ENCODE measurements at places on chromosomes 13 and 19. TPM values are rescaled to one million over a fixed set of nuclear protein-coding genes. Genes with fewer than 3 reads are reported as not detected.

Gene LHFPL6
- total RNA-seq, result 14.1 TPM

Gene PEAK3
- total RNA-seq, result not detected

Gene CD22
- 4.4 TPM for total RNA-seq

Gene SLC25A41
- not detected for total RNA-seq

DNA sequence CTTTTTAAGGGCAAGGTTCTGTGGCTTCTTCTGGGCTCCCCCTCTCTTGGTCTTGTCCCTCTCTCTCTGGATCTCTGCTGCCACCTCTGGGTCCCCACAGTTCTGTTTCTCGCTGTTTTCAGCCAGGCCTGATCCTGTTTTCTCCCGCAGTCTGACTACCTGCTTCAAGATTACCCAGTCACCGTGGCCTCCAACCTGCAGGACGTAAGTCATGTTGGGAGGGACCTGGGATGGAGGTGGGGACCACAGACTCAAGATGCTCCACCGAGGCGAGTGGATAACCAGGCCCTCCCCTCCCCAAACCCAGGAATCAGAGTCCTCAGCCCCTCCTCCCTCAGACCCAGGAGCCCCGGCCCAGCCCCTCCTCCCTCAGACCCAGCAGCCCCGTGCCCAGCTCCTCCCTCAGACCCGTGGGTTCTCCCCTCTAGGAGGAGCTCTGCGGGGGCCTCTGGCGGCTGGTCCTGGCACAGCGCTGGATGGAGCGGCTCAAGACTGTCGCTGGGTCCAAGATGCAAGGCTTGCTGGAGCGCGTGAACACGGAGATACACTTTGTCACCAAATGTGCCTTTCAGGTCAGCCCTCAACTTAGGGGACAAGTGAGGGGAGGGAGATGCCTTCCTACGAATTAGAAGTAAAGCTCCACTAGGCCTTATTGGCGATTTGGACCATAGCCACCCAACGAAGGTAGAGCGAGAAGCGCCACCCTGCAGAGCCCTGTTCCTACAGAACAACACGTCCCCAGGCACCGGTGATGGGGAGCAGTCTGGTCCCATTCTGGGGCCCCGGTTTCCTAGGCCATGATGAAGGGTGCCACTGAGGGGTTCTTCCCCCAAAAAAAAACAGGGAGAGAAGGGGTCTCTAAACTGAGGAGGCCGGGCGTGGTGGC, 2.2 kb downstream of the FLT3LG start:
- peak; percentile 77 for DNase-seq

DNA sequence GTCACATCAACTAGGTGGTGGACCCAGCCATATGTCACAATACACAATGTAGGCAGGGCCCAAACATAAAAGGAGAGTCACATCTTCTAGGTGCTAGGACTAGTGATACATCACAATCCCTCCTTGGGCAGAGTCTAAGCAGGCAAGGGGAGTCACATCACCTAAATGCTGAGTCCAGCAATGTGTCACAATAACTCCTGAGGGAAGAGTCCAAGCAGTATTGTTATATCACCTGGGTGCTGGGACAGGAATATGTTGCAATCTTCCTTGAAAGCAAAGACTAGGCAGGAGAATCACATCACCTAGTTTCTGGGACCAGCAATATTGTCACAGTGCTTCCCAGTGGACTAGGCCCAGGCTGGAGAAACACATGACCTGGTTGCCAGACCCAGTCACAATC, 29.4 kb upstream of the ZNF729 start:
- no peak for DNase-seq

DNA sequence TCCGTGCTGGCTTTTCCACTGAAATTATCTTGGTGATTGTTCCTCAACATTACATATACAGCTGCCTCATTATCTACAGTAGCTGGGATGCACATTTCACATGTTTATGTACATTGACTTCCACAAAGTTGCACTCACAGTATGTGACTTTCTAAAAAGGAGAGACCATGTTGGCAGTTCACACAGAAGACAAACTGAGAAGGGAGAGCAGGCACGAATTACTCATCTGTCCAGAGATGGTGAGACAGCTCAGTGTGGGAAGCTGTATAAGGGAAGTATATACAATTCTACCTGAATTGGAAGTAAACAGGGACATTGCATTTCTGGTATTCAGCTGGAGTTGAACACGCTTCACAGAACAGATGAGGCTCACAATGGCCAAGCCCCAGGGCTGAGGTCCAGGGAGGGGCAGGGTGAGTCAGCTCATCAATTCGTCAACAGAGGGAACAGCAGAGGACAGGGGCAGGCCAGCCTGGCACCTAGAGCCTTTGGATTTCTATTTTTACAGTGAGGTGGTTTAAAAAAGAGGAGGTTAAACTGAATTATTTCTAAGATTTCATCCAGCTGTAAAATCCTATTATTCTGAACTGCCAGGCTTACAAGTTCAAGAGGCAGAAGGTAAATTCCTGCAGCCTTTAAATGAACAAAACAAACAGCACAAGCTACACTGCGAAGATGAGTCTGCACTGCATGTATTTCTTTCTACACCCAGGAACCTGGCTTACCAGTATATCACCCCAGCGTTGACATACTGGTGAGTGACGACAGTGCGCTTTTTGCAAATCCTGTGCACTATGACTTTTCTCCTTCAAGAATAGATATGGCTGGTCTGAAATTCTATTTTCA, 9.8 kb downstream of the PARP4 start:
- DNase-seq, result no peak

GRCh38 chr19:17076543-17076991, 990 bp downstream of the MYO9B start:
- no peak for DNase-seq

GRCh38 chr19:49201042-49201441, 43.5 kb downstream of the TRPM4 start:
- DNase-seq, result no peak

- no peak for DNase-seq
These were observed 1.2 kb downstream of the ZNF8 start for GRCh38 chr19:58279925-58280316.

- DNase-seq, result no peak
These were observed 25.9 kb upstream of the OR10H2 start for GRCh38 chr19:15701757-15702533.

DNA sequence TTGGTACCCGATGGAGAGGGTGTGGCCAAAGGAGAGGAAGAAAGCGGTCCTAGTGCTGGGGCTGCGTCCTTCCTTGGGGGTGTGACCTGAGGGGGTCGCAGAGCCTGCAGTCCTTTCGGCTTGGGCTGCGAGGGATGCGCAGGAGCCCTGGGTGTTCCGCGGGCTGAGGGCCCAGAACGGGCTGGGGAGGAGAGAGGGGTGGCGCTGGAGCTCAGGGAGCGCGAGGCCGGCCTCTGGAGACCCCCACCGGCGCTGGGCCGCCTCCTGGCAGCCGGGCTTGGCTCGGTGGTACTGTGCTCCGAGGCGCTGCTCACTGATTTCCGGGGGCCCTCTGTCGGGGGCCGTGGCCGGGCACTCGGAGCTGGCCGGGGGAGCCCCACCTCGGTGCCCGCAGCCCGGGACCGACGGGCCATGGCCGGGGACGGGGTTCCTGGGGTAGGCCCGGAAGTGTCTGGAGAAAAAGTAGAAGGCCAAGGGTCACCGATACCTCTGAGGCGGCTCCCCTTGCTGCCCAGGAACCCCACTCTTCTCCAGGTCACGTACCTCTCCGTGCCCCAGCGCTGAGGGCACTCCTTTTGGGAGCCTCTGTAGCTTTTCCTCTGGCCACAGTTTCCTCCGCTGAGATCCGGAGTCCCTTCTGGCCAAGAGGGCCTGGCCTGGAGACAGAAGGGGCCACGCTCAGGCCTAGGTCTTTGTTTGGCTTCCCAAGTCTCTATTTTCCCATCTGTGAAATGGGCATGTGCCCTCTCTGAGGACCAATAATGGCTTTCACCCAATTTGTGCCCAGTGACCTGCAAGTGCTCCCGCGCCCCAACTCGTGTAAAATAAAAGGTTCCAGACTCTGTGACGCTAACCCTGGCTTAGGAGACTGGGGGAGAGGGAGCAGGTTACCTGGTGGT, 1.6 kb downstream of the PRR36 start:
- DNase-seq, result no peak

DNA sequence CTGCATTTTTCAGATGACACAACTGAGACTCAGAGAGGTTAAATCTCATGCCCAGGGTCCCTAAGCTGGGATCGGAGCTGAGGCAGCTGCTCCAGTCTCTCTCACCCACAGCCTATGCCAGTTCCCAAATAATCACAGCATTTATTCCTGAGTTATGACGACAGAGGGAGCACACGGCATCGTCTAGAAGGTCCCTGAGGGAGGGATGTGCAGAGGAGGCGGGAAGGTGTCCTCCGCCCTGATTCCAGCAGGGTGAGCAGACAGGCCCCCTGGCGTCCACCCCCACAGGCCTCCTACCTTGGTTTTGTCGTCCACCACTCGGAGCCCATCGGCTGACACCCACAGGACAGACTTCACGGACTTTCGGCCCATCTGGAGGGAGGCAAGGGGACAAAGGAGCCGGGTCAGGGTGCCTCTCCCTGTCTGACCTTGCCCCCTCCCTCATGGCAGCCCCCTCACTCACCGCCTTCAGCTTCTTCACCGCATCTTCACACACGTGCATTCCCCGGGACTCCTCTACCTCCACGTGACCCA, 8.0 kb downstream of the NUMBL start:
- peak; percentile 53 for DNase-seq

- DNase-seq, result no peak
These were observed 55.1 kb downstream of the GPR180 start for GRCh38 chr13:94656766-94657165.

- no peak for DNase-seq
These were observed 29.1 kb downstream of the SHISA2 start for GRCh38 chr13:26022538-26023292.

DNA sequence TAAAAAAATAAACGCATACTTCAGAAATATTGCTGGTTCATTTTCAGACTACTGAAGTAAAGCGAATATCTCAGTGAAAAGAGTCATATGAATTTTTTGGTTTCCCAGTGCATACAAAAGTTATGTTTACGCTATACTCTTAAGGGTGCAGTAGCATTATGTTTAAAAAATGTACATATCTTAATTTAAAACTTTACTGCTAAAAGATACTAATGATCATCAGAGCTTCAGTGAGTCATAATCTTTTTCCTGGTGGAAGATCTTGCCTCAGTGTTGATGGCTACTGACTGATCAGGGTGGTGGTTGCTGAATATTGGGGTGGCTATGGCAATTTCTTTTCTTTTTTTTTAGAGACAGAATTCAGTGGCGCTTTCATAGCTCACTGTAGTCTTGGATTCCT, 48.9 kb downstream of the NDFIP2 start:
- DNase-seq, result no peak

DNA sequence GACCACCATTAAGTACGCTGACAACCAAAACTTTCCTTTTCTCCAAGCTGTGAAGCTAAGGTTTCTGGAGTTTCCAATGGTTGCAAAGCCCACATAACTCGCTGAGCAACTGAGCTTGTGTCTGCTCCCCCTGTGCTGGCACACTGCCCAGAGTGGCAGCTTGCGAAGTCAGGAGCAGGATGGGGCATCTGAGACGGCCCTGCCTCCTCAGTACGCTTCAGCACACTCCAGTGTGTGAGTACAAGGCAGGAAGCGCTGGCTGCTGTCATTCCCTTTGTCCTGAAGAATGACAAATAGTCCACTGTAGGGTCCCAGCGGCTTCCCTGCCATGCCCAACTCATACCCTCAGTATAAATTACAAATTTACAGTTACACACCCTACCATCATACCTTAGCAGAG, 51.5 kb downstream of the SKA3 start:
- DNase-seq, result peak; percentile 33

DNA sequence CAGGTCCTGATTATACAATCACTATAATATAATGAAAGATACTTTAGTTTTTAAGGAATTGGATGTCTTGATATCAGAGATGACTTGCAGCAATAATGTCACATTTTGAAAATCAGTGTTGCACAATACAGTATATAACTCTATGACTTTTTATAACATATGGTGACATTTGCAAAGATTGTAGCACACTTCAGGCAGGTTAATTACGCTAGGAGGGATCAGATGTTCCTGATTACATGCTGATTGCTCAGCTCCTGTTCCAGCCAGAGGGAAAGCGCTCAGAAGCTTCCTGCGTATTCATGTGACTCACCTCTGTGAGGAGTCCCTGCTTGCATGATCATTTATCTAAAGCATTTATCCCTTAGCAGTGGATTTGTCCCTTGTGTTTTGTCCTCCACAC, 265.6 kb downstream of the GPC5 start:
- DNase-seq, result no peak

- DNase-seq, result no peak
These were observed 917 bp upstream of the CLPTM1 start for GRCh38 chr19:44954278-44954648.

Measured in SK-MEL-5 (cell line).